ENCODE measurements at places on chromosomes 2 and 18.

- no peak for DNase-seq
Observed at GRCh38 chr2:100243631-100244030, 78.7 kb downstream of the LONRF2 start.

DNA sequence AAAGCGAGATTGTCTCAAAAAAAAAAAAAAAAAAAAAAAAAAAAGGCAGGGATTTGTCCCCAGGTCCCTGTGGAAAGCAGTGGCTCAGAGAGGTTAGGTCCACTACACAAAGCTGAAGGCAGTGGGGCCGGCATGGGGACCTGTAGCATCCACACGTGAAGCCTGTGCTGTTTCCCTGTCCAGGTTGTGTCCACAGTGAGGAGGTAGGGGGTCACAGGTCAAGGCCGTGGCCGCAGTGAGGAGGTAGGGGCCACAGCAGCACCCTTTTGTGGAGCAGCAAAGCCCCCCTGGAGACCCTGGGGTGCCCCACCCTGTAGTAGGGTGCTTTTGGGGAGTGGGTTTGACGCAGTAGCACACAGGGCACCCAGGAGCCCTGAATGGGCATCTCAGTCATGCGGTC, 14.0 kb downstream of the TMEM177 start:
- no peak for DNase-seq

DNA sequence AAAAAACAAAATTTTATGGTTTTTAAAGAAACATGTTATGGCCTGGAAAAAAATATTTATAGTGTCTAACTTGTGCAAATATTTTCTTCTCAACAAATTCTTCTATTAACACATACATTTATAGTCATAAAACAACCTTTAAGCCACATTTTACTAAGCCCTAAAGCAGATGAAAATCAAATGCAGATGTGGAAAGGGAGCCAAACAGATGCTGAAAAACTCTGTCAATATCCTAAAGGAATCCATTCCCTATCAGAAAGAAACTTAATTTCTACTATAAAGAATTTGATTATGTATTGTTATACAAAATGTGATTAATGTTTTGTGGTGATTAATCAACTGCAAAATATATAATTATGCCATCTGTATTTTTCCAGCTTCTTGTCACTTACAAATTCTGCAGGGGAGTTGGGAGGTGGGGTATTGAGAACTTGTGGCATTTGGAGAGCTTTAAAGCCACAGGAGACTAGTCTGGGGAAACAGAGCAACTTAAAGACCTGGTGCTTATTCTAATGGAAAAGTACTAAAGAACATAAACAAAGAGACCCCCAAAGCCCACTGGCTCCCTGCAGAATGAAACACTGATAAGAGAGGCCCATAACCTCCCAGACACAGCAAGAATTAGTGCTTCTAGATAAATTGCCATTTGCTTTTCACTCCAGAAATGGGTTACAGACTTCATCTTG, 1721.0 kb upstream of the PIK3C3 start:
- no peak for DNase-seq

DNA sequence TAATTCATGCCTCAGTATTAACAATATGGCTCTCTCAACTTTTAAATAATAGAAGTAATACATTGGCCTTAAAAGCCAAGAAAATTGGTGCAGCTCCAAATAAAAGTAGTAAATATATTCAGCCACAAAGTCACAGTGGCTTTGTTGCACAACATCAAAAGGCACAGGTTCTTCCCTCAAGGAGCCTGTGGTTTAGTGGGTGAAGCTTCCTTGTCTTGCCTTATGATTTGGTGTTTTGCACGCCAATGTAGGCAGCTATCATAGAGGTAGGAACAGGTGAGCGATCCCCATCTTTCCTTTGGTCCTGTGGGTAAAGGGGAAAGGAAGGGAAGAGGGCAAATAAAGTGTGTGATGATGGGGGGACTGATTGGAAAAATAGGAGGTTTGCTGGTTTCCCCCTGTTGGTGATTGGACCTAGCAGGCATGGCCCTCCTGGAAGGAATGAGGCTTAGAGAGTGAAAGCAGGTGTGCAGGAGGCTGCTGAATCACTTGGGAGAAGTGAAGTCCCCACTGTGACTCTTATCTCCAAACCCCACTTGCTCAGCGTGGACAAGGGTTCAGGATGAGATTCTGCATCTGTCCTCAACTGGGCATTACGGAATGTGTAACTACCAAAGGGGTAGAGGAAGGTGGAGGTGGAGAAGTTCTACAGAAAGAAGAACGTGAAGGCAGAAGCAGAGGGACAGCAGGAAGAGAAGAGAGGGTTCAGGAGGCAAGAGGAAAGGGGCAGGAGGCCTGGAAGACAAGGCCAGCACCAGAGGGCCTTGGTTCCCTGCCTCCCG, 20.1 kb upstream of the TNP1 start:
- no peak for DNase-seq

DNA sequence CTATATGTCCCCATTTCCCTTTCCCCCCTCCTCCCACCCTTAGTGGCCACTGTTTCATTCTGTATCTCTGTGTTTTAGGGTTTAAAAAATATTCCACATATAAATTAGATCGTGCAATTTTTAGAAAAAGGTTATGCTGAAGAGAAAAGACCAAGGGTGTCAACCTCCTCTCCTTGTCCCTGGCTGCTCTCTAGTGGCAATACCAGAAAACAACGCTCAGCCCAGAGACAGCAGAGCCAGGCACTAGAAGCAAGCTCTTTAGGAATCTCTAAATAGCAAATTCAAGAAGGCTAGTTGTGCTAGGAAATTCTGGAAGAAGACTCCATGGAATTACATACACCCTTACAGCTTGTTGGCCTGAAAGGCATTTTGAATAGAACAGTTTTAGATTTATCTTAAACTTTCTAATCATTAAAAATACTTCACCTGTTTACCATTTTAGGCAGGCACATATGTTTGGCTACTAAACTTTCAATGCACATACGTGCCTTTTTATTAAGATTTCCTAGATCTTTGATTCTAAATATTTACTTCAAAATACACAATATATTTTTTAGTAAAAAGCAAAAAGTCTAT, 35.1 kb upstream of the RASGRP3 start:
- DNase-seq, result no peak

- no peak for DNase-seq
Observed at GRCh38 chr2:60226943-60227342, 326.5 kb downstream of the BCL11A start.

GRCh38 chr2:209344349-209344748, 79.5 kb upstream of the MAP2 start:
- no peak for DNase-seq

GRCh38 chr18:22563164-22563583, 145.5 kb upstream of the CTAGE1 start:
- no peak for DNase-seq

GRCh38 chr18:56907771-56908170, 239.1 kb upstream of the BOD1L2 start:
- DNase-seq, result no peak

DNA sequence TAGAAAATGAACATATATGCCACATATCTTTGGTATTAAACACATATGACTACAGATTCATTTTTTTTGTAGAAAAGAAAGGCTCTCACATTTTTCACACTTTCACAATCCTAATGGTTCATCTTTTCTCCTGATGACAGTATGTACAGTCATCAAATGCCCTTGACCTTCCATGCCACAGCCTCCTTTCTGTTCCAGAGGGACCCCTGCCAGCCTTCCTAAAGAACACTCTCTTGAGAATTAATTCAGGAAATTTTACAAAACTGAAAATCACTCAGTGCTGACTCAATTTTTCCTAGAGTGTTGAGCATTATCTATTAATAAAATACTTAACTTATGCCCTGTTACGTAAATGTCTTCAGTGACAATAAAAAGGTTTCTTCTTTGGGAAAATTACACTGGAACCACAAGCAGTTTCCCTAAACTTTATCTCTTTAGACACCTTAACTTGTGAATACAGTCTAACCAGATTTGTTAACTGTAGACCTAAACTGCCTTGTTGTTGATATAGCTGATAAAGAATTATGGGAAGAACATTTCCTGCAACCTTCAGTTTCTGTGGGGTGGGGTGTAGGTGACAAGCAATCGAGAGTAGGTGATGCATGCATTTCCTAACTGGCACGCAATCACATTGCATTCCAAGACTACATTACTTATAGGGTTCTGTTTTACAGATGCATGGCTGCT, 15.3 kb upstream of the ACOXL start:
- DNase-seq, result no peak

GRCh38 chr2:36780231-36780839, 83.8 kb downstream of the VIT start:
- no peak for DNase-seq

DNA sequence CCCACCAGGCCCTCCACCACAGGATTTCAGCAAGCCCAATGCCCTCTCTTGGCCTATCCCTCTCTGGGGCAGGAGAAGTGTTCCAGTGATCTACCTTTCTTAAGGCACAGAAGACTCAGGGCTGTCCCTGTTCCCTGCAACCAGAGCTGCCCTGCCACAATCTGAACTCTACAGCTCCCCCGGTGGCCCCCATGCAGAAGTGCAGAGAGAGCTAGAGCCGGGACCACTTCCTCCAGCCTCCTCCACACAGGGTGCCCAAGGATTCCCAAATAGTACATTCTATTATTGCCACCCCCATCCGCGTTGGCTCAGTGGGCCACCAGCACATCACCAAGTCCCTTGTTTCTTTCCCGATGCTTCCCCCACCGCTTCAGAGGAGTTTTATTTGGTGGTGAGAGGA, 114.8 kb upstream of the PTPRM start:
- no peak for DNase-seq

DNA sequence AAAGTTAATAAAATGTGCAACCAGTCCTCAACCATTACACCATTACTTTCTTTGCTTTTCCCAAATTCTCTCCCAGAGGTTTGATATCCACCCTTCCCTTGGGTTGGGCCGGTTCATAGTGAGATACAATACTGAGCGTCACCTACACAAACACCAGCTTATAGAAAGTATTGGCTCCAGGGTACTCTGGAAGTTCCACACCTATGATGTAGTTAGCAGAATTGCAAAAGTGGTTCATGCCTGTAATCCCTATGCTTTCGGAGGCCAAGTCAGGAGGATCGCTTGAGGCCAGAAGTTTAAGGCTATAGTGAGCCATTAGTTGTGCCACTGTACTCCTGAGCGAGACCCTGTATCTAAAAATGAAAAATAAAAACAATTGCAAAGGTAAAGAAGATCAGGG, 15.3 kb upstream of the MAP4K3 start:
- DNase-seq, result no peak

- DNase-seq, result no peak
Observed at GRCh38 chr2:39647104-39647765, 18.5 kb upstream of the TMEM178A start.

DNA sequence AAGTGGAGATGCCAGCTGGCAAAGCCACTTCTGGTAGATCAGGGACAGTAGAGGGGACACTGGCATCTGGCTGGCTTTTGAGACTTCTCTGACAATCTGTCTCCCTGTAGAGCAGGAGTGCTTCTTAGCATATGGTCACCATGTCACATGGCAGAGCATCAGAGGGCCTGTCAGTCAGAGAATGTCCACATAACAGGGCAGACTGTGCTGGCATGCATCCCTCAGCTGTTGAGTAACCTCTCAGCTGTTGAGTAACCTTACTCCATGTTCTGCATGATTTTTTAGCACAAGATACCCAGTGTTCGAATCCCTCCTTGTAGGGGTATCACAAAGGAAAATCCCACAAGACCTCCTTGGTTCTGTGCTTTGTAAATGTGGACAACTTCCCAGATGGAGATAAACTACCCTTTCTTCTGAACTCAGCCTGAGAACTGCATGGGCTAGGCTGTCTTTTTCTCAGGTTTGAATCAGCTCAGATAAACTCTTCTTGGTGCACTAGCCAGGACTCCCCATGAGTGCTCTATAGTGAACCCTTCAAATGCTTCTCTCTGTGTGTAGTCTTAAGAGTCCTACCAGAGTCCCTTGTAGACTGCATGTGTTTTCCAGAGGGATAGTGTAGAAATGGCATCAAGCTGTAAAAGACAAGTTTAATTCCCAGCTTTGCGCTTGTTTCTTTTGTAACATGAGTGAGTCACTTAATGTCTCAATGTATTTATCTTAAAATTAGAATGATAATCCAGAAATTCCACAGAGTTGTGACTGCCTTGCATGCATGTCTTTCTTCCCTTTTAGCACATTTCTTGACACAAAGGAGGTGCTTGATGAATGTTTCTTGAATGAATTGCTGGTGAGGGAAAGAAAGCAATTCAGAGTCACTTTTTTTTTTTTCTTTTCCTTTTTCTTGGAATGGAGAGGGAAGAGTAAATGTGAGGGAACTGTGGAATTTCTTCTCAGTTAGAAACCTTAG, 442.3 kb upstream of the HNMT start:
- DNase-seq, result no peak

DNA sequence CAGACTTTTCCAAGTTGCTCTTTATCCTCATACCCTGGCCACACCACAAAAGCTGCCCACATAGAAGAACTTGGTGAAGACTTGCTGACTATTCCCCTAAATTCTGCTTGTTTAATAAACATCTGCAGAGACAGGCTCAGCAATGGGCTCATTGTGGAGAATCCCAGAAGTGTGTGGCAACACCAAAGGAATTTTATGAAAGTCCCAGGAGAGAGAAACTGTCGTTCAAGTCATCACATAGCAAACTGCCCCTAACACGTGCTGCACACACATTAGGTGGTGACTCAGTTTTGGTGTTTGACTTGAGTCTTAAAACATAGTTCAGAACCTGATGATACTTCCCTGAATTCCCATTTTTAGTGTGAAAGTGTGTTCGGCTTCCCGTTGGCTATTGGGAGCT, 38.6 kb downstream of the CYP1B1 start:
- DNase-seq, result no peak

- no peak for DNase-seq
Observed at GRCh38 chr2:190572246-190572645, 37.7 kb upstream of the NEMP2 start.

- DNase-seq, result no peak
Observed at GRCh38 chr2:75342504-75343175, 143.3 kb upstream of the TACR1 start.

- no peak for DNase-seq
Observed at GRCh38 chr2:32745675-32746074, 117.8 kb downstream of the TTC27 start.

DNA sequence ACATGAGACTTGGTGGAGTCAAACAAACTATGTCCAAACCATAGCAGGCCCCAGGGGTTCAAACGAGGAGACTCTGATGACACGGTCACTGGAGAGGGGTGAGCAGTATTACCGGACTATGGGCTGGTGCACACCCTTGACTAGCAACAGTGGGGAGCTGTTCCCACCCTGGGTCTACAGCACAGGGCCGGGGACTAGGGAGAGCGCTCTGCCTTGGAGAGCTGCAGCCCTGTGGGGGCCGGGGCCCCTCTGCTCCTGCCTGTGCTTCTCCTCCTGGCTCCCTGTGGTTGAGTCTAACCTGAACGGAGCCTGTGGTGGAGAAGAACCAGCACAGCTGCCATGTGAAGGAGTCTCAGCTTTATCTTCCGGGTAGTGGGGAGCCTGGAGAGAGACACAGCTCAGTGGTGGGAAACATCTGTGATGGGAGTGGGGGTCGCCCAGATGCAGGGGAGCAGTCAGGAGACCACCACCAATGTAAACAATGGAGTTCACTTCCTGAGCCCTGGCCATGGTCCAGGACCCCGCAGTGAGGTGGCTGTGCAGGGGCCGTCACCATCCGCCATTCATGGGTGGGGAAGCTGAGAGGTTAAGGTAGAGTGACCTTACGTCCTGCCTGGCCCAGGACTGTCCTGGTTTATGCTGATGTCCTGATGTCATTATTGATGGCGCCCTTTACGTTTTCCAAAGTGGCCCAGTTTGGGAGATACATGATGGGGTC, 195.7 kb upstream of the TWIST2 start:
- no peak for DNase-seq
